ENCODE measurements at places on chromosomes 16 and 17.

- no peak for DNase-seq
Observed at GRCh38 chr17:63491977-63492618, 15.2 kb downstream of the ACE start.

DNA sequence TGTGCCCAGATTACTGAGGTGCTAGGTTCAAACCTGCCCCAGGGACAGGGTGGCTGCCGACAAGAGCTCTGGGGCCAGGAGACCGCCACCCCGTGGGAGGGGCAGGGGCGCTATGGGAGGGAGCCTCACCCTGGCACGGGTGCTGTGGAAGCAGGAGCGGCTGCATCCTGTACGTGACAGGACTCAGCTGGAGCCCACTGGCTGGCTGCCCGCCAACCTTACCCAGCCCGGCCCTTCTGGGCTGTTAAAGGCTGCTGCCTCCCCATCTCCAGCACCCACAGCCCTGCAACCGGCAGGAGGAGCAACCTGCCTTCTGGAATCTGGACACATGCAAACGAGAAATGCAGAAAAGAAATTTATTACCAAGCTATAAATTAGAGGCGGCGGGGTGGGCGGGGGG, 11.2 kb downstream of the PAM16 start:
- DNase-seq: no peak

- DNase-seq: no peak
Observed at GRCh38 chr16:695355-696089, 5.3 kb upstream of the WDR24 start.

DNA sequence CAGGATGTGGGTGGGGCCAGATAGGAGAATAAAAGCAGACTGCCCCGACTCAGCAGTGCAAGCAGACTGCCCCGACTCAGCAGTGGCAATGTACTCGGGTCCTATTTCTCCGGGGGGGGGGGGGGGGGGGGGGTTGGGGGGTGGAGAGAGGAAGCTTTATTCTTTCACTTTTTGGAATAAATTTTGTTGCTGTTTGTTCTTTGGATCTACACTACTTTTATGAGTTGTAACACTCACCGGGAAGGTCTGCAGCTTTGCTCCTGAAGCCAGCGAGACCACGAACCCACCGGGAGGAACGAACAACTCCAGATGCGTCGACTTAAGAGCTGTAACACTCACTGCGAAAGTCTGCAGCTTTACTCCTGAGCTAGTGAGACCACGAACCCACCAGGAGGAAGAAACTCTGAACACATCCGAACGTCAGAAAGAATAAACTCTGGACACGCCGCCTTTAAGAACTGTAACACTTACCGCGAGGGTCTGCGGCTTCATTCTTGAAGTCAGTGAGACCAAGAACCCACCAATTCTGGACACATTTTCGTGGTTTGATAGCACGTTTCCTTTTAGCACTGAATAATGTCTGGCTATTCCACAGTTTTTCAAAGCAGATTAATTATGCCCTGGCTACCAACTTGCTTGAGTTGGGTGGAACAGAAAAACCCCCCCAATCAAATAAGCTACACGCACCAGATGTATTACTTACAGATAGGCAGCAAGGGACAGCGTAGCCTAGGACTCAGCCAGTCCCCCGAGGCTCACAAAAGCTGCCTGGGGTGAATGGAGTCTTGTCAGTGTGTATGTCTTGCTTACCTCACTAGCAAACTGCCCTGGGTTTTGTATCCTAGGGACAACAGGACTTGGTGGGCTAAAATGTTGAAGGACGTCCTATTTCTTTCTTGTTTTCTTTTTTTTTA, 11.9 kb downstream of the FZD2 start:
- peak; percentile 44 for DNase-seq

GRCh38 chr16:60645541-60645940, 1390.7 kb downstream of the CDH8 start:
- no peak for DNase-seq

- DNase-seq: no peak
Observed at GRCh38 chr16:48632137-48632774, 22.3 kb upstream of the N4BP1 start.

- DNase-seq: no peak
Observed at GRCh38 chr17:58591455-58591854, 77.0 kb upstream of the MTMR4 start.

GRCh38 chr17:9472541-9472940, 103.1 kb downstream of the STX8 start:
- DNase-seq: no peak

- no peak for DNase-seq
Observed at GRCh38 chr16:1950047-1950446, 4.4 kb downstream of the RPL3L start.

GRCh38 chr17:42953669-42954068, 10.6 kb downstream of the AARSD1 start:
- no peak for DNase-seq

GRCh38 chr17:78257810-78258322, 26.4 kb downstream of the TMEM235 start:
- DNase-seq: peak; percentile 48

GRCh38 chr17:21823643-21824042, 131.3 kb downstream of the KCNJ18 start:
- no peak for DNase-seq

GRCh38 chr16:21666772-21667171, 3.0 kb downstream of the OTOA start:
- DNase-seq: no peak

DNA sequence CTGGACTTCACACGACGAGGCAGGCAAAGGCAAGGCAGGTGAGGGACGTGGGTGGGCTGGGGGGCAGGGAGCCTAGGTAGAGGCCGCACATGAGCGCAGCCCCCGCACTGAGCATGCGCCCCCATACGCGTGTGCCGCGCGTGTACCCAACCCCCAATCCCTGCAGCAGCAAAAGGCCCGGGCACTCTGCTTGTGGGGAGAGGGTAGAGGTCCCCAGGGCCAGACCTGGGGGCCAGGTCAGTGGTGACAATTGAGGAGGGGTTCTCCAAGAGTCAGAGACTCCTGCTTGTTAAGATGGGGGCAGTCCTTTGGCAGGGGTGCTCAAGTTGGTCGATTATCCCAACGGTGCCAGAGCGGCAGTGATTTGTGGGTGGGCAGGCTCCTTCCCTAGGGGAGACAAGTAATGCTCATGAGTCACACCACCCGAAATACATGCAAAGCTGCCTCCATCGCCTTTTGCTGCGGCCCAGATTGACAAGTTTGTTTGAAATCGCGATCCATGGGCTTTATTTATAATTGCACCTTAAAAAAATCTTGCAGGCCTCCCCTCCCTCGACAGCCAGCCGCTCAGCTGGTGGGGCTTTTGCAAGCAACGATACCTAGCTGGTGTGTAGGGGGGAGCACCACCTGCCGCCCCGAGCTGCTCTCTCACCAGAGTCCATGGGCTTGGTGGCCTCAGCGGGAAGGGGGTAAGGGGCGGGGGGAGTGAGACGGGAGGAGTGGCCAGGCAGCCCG, 1.1 kb upstream of the GIT1 start:
- DNase-seq: no peak

DNA sequence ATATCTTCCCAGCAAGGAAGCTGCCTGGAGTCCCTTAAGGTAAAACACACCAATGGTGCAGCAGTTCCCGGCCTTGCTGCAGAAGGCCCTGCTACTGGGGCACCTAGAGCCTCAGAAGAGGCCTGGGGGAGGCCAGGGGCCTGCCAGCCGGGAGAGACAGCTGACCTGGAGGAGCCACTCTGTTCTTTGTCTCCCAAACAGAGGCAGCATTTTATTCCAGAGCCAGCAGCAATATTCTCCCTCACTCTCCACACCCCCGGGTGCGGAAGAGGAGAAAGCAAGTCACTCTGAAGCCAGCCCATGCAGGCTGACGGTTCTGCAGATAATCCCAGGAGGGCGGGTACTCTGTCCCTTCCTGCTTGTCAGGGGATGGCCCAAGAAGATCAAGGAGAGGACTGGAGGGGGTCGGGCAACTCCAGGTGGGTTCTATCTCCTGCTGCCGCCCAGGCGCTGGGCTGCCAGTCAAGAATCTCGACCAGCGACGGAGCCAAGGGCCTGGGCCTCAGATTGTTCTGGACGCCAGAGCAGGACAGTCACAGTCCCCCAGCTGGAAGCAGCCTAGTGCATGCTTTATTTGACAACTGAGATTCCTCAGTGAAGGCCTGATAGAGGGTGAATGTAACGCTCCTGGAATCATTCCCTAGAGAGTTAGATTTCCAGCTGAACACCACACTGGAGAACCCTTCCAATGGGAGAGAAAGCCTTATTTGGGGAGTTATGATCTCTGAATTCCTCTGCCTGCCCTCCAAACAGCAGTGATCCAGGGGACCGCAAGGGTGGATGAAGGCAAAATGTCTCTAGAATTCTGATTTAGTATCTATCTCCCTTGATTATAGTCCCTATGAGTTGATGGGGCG, 1.1 kb upstream of the KIFC3 start:
- no peak for DNase-seq

- DNase-seq: no peak
Observed at GRCh38 chr17:17151962-17152361, 54.2 kb downstream of the PLD6 start.

GRCh38 chr17:72602517-72603419, 481.9 kb downstream of the SOX9 start:
- DNase-seq: no peak

DNA sequence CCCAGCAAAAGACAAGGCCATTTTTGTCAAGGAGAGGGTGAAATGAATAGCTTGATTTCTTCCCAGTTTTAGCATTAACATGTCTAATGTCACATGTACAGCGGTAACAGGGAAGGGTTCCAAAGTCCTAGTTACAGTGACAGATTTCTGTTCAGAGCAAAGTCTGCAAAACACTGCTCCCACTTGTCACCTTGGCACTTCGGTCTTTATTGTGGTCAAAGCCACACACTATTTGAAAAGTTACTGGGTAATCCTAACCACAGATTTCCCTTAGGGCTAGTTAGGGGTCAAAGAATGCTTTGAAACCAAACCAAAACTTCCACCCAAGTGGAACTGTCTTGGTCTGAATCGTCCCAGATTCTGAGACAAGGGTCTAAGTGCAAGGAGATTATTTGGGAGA, 455.6 kb downstream of the HS3ST3B1 start:
- DNase-seq: no peak

GRCh38 chr16:25747160-25747758, 55.5 kb downstream of the HS3ST4 start:
- peak; percentile 32 for DNase-seq

DNA sequence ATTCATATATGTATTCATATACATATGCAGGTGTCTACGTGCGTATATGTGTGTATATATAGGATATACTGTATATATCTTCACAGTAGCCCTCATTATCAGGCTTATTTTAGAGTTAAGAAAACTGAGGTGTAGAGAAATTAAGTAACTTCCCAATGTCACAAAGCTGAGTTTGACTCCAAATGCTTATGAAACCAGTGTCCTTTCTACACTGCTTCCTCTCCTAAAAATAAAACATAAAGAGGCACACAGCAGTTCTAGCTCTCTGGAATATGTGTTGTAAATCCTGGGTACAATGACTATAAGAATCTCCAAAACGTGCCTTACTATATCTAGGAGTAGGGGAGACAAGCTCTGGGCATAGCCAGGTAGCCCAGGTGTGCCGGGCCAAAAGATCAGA, 40.0 kb upstream of the CCL1 start:
- no peak for DNase-seq

DNA sequence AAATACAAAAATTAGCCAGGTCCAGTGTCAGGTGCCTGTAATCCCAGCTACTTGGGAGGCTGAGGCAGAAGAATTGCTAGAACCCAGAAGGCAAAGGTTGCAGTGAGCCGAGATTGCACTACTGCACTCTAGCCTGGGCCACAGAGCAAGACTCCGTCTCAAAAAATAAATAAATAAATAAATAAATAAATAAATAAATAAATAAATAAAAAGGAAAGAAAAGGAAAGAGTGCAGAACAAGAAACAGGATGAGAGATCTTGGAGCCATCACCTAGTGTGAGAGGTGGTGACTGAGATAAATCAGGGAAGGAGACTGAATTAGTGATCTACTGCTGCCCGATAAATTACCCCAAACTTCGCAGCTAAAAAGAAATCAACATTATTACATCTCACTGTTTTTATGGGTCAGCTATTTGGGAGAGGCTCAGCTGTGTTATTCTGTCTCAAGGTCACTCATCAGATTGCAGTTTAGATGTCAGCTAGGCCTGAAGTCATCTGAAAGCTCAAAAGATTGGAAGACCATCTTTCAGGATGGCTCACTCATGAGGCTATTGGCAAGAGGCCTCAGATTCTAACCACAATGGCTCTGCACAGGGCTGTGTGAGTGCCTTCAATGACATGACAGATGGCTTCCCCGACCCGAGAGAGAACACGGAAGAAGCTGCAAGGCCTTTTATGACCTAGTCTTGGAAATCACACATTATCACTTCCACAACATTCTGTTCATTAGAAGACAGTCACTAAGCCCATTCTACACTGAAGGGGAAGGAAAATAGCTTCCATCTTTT, 66.4 kb downstream of the CMC2 start:
- no peak for DNase-seq

- no peak for DNase-seq
Observed at GRCh38 chr16:82641336-82641984, 14.7 kb downstream of the CDH13 start.

- no peak for DNase-seq
Observed at GRCh38 chr16:9757687-9758086, 424.5 kb downstream of the GRIN2A start.

DNA sequence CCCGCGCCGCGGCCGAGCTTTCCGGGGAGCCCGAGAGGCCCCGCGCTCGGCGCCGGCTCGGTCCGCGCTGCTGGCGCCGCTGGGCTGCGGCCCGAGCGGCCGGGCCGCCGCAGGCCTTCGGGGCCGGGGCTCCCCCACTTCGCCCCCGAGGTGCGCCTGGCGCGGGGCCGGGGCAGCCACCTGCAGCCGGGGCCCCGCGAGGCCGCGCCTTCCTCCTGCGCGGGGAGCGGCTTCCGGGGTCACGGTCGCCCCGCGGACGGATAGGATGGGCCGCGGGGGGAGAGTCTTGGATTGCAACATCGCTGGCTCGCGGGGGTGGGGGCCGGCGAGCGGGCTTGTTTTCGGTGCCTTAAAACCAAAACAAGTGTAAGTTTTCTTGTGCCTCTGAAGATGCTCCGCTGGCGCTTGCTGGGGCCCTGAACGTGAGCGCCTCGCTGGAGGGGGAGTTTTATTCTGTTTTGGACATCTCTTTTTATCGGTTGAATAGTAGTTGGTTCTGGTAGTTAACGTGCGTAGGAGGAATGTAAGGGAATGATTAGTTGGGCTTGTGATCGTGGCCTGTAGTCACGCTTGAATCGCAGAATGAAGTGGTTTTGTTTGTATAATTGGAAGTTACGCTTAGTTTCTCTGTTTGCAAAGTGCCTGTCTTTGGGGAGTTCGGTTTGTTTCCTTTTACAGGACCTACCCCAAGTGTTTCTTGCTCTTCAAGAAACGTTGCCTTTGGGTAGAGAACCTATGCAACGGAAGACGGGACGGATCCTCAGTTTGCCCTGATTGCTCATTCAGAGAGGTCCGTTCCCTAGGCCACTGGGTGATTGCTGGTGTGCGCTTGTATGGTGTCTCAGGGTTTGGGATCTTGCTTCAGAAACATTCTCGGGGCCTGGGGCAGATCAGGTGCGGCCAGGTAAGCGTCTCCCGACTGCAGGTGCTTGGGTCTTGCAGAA, 724 bp downstream of the UBE2I start:
- DNase-seq: peak; percentile 82

Measured in erythroblast (primary cell).